ENCODE measurements at places on chromosomes 6 and 20.

- no peak for ATAC-seq
Measured at GRCh38 chr6:111204881-111205280, 117.6 kb downstream of the SLC16A10 start.

- no peak for ATAC-seq
Measured at GRCh38 chr20:24753130-24753529, 195.9 kb upstream of the CST7 start.

- ATAC-seq = no peak
Measured at GRCh38 chr6:126156973-126157372, 170.6 kb downstream of the TRMT11 start.

DNA sequence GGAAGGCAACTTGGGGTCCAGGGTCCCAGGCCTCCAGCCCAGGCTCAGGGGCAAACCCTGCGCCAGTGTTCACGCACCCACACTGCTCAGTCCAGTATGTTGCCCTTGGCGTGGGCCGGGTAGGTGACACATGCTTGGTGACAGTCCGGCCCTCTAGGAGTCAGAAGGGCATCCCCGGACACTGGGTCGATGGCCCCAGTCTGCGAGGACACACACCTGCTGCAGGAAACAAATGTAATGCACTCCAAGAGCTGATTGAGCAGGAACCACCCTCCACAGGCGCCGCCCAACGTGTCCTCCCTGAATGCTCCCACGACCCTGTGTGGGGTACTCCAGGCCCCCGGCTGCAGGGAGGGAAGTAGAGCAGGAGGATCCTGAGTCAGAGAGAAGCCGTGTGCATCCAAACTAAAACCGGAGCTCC is 160.7 kb downstream of the DLL1 start:
- no peak for ATAC-seq

DNA sequence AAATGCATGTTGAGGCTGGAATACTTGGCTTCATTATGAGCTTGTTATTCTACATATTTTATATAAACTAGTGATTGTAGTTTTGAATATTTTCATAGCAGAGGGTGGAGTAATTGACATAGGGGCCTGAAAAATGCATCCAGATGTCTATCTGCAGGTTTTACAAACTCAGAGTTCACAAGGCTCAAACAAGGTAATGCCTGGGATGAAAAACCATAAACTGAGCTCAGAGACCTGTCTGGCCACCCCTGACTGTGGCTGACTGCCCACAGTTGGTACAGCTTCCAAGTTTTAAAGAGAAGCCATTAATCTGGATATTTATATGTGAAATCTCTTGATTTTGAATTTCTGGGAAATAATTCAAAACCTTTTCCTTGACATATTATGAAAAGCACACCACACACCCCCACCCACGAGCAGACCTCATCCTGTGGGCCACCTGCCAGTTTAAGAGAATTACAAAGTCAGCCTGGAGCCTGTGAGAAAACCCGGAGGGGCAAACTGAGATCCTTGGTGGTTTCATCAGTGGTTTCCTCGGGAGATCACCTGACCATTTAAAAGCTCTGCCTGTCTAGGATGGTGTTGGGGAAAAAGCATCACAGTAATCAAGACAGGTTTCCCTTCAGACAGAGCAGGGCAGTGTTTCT is 230.1 kb downstream of the SAMD5 start:
- no peak for ATAC-seq

- ATAC-seq = no peak
Measured at GRCh38 chr6:138387577-138388368, 10.1 kb downstream of the SMIM28 start.

DNA sequence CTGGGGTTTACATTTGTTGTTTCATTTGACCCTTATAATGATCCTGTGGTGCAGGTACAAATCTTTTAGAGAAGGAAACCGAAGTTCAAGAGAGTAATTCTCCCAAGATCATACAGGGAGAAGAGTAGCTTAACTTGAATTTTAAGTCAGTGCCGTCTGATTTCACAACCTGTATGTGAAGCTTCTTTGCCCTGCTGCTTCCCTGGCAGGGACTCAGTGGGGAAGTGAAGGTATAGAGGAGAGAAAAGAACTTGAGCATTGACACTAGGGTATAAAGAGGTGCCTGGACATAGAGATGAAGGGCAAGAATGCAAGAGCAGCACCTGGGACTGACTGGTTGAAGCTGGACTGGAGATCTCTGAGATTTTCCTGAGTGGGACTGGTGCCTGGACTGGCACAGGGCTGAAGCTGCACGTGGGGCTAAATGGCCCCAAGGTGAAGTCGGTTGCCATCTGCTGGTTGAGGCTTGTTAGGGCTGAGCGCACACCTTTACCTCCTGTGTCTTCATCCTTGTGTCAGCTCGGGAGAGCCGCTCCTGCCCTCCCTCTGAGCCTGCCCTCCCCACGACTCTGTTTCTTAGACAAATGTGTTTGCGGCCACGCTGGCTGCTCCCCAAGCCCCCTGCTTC is 41.8 kb downstream of the FARS2 start:
- peak; percentile 73 for ATAC-seq

- ATAC-seq = no peak
Measured at GRCh38 chr6:144159223-144159622, 8.9 kb downstream of the STX11 start.

DNA sequence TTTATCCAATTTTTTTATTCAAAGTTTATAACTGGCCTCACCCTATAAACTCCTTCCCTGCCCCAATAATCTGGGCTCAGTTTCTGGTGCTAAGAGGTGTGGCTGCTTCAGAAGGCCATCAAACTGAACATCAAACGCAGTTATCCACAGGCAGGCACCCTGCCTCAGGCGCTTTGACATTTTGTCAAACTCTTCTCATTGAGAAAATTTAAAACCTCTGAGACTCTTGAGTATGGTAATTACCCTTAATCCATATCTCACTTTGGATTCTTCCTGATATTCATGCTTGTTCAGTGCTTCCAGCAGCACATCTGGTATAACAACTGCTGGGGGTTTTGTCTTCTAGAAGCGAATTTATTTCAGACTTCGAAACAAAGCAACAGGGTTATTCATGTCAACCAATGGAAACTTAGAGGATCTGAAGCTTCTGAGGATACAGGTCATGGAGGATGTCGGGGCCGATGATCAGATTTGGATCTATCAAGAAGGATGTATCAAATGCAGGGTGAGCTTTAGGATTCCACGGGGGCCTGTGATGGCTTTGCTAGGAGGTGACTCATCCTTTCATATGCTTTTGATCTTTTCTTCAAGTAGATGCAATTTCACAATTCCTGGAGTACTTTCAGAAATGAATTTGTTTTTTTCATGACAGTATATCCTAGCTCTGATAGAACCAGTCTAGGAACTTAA is 68.2 kb downstream of the RTN4IP1 start:
- peak; percentile 70 for ATAC-seq

GRCh38 chr6:36829919-36830544 is 9.2 kb downstream of the CPNE5 start:
- ATAC-seq = no peak

DNA sequence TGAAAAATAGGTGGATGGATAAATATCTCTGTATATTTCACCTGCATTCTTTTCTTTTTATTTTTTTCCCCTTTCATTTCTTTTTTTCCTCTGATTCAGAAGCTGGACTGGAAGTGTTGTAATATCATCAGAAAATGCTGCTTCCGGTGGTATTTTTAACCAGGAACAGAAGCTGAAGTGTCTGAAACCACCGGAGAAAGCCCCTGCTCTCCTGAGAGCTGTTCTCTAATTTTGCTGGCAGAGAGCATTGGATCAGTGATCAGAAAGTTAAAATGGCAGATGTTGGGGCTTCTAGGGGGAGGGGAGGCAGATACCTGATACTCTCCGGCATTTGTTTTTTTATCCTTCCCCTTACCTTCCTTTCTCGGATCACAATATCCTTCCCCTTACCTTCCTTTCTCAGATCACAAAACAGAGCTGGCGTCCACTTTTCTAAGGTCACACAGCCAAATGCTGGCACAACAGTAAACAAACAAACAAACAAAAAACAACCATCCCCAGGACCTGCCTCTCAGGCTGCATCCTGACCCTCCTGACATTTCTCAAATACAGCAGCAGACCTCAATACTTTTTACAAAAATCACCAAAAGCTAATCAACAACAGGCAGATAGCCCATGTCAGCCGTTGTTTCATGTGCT is 143.2 kb upstream of the ZNF217 start:
- peak; percentile 53 for ATAC-seq

- no peak for ATAC-seq
Measured at GRCh38 chr6:74606582-74607071, 599.2 kb downstream of the COL12A1 start.

- ATAC-seq = no peak
Measured at GRCh38 chr6:131762984-131763383, 44.8 kb upstream of the ENPP1 start.
